ENCODE measurements at places on chromosomes 16 and 17.

DNA sequence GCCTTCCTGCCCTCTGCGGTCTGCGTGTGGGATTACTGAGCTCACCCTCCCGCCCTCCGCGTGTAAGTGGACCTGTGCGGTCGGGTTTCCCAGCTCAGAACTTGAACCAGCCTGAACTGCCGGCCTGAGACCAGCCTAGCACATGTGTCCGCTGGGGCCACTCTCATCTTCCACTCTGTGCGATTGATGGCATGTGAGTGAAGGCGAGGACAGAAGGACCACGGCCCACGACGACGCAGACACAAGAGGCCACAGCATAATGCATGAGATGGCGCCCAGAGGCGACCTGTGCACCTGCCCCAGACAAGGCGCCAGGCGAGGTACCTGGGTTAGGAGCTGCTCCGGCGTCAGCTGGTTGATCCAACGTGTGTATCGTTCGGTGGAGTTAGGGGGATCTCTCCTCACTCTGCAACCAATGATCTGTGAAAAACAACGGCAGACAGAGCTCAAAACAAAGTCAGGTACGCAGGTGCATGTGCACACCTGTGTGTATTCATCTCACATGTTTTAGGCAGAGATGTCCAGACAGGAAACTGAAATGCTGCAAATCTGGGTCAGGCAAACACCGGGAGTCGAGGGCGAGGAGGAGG lies 74.5 kb upstream of the METRNL start:
- no peak for DNase-seq

DNA sequence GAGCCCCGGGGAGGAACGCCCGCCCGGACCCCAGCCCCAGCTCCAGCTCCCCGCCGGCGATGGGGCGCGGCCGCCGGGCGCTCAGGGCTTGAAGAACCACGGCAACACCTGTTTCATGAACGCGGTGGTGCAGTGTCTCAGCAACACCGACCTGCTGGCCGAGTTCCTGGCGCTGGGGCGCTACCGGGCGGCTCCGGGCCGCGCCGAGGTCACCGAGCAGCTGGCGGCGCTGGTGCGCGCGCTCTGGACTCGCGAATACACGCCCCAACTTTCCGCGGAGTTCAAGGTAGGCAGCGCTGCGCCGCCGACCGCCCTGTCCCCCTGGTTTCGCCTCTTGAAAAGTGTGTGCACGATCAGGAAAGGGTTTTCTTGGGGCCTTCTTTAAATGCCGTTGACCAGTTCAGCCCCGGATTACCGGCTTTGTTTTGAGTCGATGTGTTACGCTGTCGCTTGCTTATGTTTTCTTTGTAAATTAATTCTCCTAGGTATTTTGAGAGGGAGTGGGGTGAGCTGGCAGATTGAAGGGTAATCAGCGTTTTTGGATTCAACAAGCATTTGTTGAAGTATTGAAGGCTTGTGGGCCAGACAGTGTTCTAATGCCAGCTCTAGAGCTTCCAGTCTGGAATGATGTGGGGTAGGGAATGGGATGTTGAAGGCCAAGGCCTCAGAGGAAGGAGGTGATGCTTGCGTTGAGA lies 681 bp downstream of the USP43 start:
- DNase-seq: no peak

- DNase-seq: no peak
These were observed 64.2 kb downstream of the GNA13 start for GRCh38 chr17:64992325-64992802.

- DNase-seq: no peak
These were observed 20.7 kb upstream of the CCL5 start for GRCh38 chr17:35900708-35901480.

GRCh38 chr17:82333279-82334171 lies at the start of gene SECTM1:
Gene SECTM1, minus strand, starts transcription at chr17:82333766. Its CDS starts 6,526 bp downstream, at chr17:82327240.
- no peak for DNase-seq

DNA sequence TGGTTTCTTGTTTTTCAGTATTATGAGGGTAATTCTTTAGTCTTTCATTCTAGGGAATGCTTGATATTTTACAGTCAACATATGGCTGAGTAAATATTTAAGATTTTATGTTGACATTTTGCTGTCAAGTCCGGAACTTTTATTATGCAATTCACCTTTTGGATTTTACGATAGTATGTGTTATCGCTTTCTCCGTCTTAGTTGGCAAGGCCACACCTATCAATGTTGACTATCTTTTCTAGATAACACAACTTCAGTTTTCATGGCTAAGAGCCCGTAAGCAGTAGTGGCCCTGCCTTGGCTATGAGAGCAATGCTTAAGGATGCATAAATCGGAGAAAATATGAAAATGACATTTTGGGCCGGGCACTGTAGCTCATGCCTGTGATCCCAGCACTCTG lies 39.5 kb upstream of the CDH13 start:
- DNase-seq: no peak

GRCh38 chr17:77083531-77083930 lies 57.2 kb upstream of the SEC14L1 start:
- no peak for DNase-seq

DNA sequence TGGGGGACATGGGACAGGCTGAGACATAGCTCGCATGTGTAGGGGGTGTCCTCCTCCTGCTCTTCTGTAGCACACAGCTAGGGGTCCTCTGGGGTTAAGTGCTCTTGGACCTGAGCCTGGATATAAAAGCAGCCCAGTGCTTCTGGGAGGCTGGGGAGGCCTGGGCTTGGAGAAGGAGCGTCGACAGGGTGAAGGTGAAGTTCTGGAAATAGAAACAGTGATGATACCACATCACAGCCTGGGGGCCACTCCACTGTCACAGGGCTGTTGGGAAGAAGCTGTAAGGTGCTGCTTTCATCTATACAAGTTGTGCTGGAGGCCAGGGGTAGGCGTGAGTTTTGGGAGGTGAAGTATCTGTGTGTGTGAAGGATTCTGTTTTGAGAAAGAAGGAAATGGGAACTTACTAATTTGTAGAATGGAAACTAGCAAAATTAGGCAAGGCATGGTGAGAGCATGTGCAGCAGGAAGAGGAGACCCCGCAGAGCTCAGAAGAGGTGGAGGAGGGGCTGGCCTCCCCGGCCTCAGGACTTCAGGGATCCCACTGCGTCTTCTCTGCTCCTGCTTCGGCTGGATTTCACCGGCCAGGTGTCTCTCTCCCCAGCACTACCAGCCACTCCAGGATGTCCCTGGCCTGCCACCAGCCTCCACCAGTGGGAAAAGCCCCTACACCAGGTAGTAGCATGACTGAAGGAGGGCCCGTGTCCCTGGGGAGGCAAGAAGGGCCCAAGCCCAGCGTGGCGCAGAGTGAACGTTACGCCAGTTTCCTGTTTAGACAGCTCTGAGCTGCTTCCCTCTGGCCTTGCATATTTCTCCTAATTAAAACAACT lies 19.4 kb downstream of the PLCG2 start:
- DNase-seq: no peak

- DNase-seq: no peak
These were observed 241.9 kb downstream of the CDH11 start for GRCh38 chr16:64880006-64880405.

DNA sequence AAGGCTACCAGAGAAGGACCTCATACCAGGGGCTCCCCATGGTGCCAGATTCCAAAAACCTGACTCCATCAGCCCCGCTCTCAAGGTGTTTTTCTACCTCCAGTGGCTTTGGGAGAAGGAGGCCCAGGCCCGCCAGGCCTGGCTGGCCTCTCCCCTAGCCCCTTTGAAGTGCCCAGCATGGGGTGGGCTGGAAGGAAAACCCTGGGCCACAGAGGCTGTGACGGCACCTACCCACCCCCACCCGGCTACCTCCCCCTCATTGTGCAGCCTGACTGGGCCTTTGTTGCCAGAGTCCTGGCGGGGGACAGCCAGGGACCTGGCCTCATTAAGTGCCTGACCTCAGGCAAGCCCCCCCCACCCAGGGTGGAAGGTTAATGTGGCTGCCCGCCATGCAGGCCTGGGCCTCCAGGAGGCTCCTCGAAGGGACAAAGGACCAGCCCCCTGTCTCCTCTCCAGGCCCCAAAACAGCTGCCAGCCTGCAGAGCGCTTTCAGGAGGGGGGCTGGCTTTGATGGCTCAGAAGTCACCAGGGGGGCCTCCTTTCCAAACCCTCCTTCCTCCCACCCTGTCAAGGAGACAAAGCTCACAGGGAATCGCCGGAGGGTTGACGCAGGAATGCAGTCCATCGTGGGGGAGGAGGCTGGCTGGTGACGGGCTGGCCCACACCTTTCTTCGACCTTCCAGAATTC lies 159.4 kb downstream of the ZNF423 start:
- DNase-seq: no peak

DNA sequence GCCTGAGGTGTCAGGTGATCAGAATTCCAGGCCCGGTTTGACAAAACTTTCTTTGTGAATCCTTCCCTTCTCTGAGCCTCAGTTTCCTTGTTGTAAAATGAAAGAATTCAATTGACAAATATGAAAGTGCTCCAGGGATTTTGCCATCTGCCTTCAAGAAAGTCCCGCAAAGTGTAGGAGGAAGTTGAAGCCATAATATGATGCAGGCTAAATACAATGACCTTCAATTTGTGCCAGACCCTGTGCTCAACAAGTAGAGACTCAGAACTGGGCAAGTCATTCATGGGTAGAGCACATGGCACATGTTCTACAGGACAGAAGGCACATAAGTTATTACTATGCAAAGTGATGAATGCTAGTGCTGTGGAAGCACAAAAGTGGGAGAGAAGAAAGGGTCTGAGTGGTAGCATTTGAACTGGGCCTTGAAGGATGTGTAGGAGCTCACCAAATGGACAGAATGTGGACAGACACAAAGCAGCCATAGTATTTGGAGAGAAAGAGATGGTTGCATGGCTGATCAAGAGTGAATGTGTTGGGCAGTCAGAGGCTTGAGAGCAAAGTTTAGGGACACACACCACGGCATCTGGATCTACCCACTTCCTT lies 2.4 kb upstream of the SCIMP start:
- DNase-seq: no peak

All from fibroblast of skin of left biceps (primary cell).